ENCODE measurements at places on chromosomes 7 and 10. TPM values are rescaled to one million over a fixed set of nuclear protein-coding genes. Genes with fewer than 3 reads are reported as not detected.

The IGFBP3 gene
- 60.8 TPM for total RNA-seq

The NKX2-3 gene
- not detected for total RNA-seq

The POM121L12 gene
- total RNA-seq, result not detected

The ELOVL3 gene
- not detected for total RNA-seq

The PDK4 gene
- 325 TPM for total RNA-seq

The EVX1 gene
- not detected for total RNA-seq

The HOXA6 gene
- not detected for total RNA-seq

The ERVW-1 gene
- not detected for total RNA-seq

The ASAH2 gene
- total RNA-seq, result not detected

The PTER gene
- 16.3 TPM for total RNA-seq

The ANXA8 gene
- not detected for total RNA-seq

The CTBP2 gene
- 29.1 TPM for total RNA-seq

The CCDC172 gene
- total RNA-seq, result not detected

The FGFBP3 gene
- total RNA-seq, result 0.22 TPM

The HOXA1 gene
- not detected for total RNA-seq

All from left ventricle myocardium inferior (tissue), 1 donor.